ENCODE measurements at places on chromosomes 4 and X.

GRCh38 chrX:129932821-129933321 lies 26.9 kb downstream of the UTP14A start:
- no peak for DNase-seq

DNA sequence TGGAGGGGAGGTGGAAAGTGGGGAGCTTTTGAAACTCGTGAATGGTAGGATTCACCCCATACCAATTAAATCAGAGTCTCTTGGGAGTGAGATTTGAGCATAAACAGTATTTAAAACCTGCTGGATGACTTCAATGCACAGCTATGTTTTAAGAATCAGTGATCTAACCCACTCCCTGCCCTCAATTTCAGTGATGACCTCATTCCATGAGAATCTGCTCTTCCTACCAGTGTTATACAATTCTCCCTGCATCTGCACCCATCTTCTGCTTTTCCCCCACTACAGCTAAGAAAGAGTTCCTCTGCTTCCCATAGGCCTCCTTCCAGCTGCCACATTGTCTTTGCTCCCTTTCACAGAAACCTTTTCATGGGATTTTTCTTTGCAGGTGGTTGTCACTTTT lies 18.3 kb upstream of the H2AZ1 start:
- no peak for DNase-seq

DNA sequence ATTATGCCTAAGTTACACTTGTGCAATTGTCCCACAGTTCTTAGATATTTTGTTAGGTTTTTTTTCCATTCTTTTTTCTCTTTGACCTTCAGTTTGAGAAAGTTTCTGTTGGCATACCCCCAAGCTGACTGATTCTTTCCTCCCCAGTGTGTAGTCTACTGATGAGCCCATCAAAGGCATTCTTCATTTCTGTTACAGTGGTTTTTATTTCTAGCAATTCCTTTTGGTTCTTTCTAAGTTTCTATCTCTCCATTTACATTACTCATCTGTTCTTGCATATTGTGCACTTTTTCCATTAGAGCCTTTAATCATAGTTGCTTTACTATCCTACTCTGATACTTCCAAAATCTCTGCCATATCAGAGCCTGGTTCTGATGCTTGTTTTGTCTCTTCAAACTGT lies 31.9 kb downstream of the CASP6 start:
- DNase-seq: no peak

GRCh38 chr4:121951521-121952110 lies at the start of gene TRPC3:
TRPC3 (minus strand) TSS chr4:121952060; CDS start chr4:121951680, 380 bp downstream.
- DNase-seq: peak; percentile 4

GRCh38 chr4:45713996-45714395 lies 409.9 kb downstream of the GABRG1 start:
- DNase-seq: no peak

Data from SK-N-DZ (cell line).